ENCODE measurements at places on chromosomes 1 and 21.

GRCh38 chr1:207067665-207068064 lies 14.6 kb downstream of the PFKFB2 start:
- no peak for DNase-seq

DNA sequence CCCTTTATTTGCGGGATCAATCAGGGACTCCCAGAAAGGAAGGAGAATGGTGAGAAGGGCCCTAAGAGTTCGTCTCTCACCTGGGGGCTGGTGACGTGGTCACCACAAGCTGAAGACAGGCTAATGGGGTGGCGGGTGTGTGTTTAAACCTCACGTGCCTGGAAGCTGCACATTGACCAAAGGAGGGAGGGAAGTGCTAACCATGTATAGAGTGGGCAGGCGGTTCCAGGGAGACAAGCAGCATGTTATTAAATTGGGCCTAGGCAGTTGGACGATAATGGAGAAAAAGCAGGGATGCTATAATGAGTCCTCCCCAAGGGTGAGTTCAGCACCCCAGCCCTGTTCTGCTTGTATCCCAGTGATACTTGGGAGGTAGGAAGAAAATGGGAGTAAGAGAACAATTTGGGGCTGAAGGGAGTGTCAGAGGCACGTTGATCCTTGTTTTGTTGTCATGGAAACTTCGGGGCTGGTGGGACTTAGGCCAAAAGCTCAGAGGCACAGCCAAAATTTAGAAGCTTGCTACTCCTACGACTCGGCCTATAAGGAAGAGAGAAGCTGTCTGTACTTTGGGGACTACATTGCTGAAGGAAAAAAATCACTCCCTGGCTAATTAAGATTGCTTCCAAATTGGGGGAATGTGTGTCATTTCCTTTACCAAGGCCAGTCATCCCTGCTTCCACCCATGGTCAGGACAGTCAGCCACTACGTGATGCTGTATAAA lies 33.2 kb upstream of the EPHA8 start:
- DNase-seq: no peak

DNA sequence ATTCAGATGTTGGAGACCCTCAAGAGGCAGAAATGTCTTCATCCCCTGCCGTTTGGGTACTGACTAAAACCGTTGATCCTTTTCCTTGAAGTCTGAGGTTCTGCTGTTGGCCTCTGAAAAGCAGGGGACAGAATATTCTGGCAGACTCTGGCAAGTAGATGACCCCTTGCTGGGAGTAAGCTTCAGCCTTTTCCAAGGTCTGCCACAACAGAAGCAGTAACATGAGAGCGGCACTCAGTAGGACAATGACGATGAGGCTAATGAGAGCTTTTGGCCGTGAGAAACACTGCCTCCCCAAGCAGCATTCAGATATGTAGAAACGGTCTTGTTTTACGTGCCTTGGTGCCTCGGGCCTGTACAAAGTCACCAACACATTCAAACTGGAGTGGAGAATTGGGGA lies 143.7 kb downstream of the ST6GALNAC5 start:
- DNase-seq: no peak

DNA sequence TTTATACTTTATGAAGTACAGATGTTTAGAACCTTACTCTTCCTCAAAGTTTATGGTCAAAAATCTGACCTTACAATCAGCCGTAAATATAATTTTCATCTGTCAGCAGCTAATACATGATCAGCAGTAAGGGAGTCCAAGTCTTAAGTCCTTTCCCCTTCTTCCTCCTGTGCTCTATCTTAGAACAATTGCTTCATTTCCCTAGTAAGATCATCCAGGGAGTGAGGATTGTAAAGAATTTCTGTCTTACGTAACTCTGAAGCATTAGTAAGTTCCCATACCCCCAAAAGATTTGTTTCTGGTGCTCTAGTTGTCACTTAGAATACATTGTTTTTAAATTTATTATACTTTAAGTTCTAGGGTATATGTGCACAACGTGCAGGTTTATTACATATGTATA lies 2.1 kb downstream of the SETDB1 start:
- no peak for DNase-seq

GRCh38 chr1:212311836-212312497 lies 26.8 kb downstream of the PPP2R5A start:
- no peak for DNase-seq

GRCh38 chr1:56780826-56781225 lies 38.4 kb downstream of the FYB2 start:
- no peak for DNase-seq

DNA sequence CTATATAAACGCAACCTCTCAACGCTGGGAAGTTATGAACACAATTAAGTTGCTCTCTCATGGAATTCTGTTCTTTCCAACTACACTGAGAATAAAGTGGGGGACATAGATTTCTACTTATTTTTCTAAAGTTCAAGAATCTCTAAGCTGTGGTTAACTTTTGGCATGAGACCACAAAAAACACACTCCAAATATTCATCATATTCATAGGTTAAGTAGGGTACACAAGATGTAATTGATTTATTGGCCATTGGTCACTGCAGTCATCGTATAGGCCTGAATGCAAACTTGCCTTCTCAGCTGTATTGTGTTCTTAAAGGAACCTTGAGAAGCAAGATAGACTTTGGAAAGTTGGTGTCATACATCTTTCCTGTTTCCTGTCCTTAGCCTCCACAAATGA lies 40.3 kb downstream of the PRRX1 start:
- DNase-seq: no peak

GRCh38 chr1:201925301-201925567 lies 21.1 kb downstream of the LMOD1 start:
- DNase-seq: no peak

DNA sequence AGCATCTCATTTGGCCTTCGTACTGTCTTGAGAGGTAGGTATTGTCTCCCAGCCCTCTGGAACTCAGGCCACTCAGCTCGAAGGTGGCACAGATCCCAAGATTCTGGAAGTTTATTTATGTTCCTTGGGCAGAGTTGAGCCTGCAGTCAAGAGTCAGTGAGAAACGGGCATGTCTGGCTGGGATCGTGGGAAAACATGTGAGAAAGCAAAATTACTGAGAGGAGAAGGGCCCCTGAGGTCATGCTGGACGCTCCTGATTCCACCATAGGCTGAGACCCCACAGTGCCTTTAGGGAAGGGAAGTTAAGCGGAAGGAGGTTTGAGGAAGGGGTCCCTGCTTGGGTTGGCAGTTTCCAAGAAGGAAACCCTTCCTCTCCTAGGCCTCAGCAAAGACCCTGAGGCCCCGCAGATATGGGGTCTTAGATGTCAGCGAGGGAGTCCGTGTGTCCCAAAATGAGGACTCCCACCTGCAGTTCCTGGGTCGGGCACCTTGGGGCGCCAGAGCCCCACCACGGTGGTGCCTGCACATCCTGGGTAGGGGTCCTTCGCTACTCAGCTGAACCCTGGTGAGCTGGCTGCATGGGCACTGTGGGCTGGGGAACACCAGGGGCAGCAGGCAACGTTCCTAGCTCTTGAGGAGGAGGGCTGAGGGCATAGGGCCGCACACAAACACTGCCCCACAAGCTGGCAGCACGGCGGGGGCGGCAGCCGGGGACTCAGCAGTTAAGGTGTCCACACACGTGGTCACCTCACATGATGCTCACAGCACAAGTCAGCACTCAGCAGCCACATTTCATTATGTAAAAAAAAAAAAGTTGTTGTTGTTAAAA lies 12.3 kb upstream of the SEMA4A start:
- DNase-seq: peak; percentile 49

DNA sequence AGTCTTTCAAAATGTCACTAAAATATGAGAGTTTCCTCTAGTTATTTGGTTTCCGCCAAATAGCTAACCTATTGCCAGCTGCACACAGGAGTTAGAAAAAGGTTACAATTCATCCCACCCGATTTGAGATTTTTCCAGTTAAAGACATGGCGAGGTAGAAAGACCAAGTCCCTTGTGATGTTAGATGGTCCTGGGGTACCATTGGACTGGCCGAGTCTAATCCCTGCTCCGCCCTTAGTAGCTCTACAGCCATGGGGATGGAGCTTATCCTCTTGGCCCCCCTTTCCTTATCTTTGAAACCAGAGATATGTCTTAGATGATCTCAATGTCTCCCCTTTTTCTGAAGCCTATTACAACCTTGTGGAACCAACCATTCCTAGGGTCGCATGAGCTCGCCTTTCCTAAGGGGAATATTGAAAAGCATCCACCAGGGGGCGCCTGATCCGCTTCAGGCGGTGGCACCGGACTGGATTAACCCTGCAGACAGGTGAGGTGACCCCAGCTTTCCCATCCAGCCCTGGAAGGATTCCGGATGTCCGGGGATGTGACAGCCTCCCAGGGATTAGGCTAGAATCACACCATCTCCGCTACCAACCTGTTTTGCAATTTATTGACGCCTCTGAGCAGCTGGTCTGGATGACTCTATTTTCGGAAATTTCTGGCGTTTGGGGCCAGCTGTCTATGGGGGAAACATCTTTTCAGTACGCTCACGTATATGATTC lies 68.3 kb upstream of the SIM2 start:
- DNase-seq: peak; percentile 74

GRCh38 chr1:101203820-101204540 lies 32.8 kb upstream of the S1PR1 start:
- DNase-seq: no peak

DNA sequence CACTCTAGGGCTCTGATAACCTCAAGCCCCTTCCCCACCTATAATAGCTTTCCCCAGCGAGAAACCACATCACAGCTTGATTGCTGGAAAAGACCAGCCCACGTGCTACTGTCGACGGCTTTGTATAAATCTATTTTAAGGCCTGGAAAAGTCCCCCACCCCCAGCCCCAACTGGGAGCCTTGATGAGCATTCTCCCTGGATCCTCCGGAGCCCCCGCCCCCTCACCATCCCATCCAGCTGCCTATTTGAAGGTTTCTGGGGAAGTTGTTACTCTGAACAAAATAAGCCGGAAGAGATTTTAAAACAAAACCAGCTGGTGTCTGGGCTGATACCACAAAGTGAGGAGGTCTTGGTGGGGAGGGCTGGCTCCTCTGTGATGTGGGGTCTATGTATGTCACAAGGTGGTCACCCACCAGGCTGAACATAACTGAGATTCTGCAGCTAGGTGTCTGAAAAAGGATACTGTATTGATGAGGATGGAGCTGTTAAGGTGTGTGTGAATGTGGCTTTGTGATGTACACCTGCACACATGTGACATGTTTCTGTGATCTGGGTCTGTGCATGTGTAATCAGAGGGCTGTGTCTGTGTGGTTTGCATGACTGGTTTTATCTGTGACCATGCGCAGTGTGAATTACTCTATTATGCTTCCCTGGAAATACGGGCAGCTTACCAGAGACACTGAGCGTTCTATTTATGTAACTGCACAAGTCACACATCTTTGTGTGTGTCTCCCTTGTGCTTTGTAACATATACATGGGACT lies 25.0 kb downstream of the RIMS3 start:
- peak; percentile 81 for DNase-seq

DNA sequence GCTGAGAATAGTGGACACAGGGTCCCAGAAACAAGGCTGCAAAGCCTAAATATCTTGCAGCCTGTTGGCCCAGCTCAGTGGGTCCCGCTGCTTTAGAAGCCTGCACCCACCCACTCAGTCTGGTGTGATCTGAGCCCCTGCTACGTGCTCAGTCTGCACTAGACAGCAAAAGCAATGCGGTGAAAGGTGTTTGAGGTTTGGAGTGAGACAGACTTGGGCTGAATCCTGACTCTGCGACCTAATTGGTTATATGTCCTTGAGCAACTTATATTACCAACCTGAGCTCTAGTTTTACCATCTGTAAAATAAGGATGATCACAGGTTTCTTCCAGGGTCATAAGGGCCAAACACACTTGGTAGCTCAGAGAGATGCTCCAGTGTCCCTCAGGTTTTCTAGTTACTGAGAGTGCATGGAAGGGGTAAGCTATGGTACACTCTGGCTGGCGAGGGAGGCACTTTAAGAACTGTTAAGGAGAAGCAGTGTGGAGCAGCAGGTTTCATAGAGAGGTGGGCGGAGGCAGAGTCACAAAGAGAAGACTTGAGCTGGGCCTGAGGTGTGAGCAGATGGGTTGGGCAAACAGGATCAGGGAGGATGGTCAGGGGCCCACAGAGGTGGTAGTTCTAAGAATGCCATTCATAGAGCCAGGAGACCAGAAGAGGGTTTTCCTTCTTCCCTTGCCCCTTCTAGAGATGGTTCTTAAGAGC lies 10.1 kb downstream of the TMEM200B start:
- no peak for DNase-seq

DNA sequence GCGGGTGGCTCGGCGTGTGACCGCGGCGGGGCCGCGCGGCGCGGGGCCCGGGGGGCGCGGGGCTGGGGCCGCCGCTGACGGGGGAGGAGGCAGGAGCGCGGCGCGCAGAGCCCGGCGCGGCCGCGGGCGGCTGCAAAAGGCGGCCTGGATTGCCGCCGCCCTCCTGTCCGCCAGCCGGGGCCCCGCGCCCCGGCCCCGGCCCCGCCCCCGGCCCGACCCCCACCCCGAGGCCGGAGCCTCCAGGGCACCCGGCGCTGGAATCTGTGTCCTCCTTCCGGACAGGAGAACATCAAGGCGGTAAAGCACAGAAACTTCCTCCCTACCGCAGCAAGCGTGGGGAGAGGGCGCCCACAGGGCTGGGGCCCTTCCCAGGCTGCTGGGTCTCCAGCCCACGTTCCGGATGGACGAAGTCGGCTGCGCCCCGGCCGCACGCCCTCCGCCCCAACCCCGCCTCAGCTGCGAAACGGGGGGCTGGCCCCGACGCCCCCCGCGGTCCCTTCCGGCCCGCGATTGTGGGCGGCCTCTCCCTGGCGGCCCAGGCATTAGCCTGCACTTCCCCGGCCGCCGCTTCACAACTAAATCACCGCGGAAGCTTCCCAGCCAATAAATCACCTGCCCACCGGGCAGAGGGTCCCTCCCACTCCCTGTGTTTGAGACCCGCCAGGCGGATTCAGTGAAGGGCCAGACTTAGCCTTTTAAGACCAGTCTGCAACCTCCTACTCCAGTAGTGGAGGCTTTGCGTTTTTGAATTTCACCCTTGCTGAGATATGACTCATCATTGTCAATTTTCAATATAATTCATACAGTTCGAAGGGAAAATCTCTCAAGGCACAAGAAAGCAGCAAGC lies 106.0 kb downstream of the SLC45A1 start:
- no peak for DNase-seq

GRCh38 chr21:41763398-41763931 lies 3.4 kb downstream of the RIPK4 start:
- DNase-seq: no peak

GRCh38 chr1:241839369-241839979 lies 8.5 kb upstream of the EXO1 start:
- DNase-seq: no peak
